Activated T-cell treated with anti-CD3 and anti-CD28 coated beads, Interleukin-2, amount 50 U/mL, for 72 hours (primary cell): ENCODE measurements at places on chromosomes 13 and 19. TPM values are rescaled to one million over a fixed set of nuclear protein-coding genes. Genes with fewer than 3 reads are reported as not detected.

DNA sequence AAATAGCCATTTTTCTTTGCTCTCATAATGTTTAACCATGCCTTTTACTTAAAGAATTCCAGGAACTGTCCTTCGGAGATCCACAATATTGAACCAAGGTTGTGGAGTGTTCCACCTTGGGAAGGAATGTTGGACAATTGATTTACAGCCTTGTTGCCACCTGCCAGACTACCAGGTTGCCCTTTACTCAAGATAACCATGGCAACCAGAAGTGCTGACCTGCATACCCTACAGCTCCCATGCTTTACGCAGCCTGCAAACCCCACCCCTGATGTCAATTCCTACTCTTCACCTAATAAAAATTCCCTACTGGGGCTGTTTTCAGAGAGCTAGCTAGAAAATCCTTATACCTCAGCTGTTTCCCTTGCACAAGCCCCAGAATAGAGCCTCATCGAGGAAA, 151.0 kb upstream of the RXFP2 start:
- DNase-seq = no peak

GRCh38 chr13:80906860-80907259, 565.9 kb upstream of the SPRY2 start:
- no peak for DNase-seq

DNA sequence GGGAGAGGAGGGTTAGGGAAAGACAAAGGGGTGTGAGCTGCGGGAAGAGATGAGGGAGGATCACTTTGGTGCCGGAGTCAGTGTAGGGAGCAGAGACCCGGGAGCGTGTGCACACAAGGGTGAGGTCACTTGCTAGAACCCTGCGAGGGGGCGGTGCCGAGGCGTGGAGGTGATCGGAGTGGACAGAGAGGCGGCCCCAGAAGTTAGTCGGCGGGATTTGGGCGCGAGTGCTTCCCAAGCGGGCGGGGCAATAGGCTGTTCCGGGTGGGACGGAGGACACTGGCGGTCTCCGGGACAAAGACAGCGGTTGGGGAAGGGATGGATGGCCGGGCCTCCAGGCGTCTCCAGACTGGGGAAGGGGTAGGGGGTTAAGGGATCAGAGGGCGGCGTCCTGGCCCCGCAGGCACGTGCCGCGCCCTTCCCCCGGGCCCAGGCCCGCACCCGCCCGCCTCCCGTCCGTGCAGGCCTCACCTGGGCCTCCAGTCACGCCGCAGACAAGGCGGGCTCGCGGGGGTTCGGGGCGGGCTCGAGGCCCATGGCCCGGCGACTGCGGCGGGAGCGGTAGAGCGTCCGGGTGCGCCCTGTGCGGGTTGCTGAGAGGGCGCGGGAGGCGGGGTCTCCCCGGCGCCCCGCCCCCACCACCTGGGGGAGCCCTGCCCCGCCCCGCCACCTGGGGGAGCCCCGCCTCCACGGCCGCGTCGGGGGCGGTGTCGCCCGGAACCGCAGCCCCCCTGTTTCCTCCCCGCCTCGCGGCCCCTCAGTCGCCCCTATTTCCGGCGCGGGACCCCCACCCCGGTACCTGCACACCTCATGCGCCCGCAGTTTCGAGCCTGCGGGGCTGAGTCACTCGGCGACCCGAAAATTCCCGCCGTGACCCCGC, at the start of gene LPAR2:
Gene LPAR2 (minus strand): TSS at position 600 of the 880 bp plus-strand sequence. CDS start 945 bp downstream, outside the sequence.
- peak; percentile 69 for DNase-seq

GRCh38 chr13:33483471-33483870, 197.9 kb upstream of the STARD13 start:
- DNase-seq = no peak

- no peak for DNase-seq
Observed at GRCh38 chr19:33826521-33826920, 29.9 kb downstream of the KCTD15 start.

The SLC5A5 gene
- 3.3 TPM for total RNA-seq

The TNFSF11 gene
- 2.2 TPM for total RNA-seq

The TICAM1 gene
- total RNA-seq = 20.5 TPM
